ENCODE measurements at places on chromosomes 3 and 15.

- no peak for DNase-seq
Observed at GRCh38 chr3:190261740-190262139, 60.5 kb downstream of the CLDN1 start.

DNA sequence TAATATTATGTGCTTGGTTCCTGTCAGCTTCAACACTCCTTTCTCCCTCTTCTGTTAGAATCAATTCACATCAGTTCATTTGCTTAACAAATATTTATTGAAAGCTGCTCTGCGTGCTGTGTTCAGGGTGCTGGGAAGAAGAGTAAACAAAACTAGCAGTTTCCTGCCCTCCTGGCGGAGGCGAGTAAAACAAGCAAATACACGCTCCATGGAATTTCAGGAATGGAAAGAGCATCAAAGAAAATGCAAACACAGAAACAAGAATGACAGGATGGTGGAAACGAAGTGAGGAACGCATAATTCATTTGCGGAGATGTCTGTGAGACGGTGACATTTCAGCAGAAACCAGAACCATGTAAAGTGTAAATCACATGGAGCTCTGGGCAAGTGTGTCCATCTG, 49.4 kb upstream of the SPTSSB start:
- DNase-seq: no peak

DNA sequence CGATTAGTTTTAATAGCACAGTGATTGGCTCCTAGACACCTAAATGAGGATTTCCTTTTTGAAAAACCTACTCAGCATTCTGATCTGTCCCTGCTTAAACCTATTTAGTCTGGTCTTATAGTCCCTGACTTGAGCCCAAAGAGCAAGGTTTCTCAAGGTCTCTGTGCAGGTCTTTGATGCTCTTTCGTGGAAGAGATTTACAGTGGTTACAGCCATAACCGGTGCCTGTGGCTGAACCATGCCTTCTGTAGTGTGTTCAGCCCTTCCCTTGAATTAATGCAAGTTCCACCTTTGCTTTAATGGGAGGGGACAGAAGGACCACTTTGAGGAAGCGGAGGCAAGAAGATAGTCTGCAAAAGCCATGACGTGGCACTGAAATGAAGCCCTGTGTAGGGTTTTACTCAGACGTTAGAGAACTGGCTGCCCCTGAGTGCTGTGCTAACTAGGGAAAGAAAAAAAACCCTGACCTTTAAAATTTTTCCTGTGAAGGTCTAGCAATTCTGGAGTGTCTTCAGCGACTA, 43.0 kb downstream of the ZBTB38 start:
- DNase-seq: no peak

- DNase-seq: no peak
Observed at GRCh38 chr15:65068403-65068788, 605 bp upstream of the RASL12 start.

DNA sequence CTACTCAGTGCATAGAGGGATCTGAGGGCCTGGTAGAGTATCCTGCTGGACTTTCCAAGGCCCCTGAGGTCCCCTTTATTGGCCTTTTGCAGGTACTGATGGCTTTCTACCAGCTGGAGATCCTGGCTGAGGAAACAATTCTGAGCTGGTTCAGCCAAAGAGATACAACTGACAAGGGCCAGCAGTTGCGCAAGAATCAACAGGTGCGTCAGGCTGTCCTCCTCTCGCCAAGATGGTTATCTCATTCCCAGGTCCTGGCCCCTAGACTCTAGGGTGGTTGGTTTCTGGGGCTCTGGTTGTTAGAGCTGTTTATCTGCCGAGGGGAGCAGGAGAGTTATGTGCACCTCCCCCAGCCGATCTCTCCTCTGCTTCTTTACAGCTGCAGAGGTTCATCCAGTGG, 9.3 kb downstream of the EIF2B5 start:
- DNase-seq: no peak

DNA sequence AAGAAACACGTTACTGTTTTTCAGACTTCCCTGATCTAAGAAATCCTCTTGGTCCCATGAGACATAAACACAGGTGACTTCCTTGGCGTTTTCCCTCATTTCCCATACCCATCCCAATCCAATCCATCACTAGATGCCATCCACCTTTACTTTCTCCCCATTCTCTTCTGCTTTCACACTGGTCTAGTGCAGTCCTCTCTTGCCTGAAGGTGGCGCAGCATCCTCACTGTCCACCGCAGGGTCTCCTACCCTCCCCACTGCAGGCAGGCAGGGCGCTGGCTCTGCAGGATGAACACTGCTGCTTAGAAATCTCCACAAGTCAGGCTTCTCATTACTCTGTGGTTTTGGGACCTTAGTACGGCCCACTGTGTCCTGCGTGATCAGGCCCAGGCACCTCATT, 58.2 kb downstream of the RAB7A start:
- no peak for DNase-seq

GRCh38 chr15:81030301-81030750, 29.6 kb downstream of the TLNRD1 start:
- DNase-seq: no peak

DNA sequence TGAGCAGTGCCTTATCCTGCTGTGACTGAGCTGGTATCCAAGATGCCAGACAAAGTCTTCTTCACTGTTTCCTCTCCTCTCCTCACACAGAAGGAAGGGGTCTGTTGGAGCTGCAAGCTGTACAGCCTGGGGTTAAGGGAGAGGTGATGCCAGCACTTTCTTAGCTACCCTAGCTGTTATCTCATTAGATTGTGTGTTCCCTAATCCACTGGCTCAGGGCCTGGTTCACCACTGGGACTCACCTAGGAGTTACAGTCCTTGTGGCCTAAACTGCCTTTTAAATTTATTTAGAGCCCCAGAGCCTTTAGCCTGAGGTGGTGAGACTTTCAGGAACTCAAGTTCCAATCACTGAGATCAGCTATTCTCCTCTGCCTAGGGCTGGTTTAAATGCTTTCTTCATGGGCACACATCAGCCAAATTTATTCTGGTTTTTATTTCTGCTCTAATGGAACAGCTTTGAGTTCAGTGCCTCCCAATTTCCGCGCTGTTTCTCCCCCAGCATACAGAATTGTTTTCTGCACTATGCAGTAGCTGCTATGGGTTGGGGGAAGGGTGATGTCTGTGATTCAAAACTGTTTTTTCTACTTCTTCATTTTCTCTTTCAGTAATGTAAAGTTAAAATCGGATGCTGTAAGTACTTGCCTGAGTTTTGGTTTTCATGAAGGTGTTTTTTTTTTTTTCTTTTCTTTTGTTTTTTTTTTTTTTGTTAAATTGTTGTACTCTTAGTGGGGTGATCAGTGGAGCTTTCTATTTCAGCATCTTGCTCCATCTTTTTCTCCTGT, 198.8 kb downstream of the DOCK3 start:
- peak; percentile 27 for DNase-seq

Measured in GM12878 (cell line).